ENCODE measurements at places on chromosomes 5 and 9.

- no peaks in the 10 kb centered on the region for H3K4me1 ChIP-seq
- H3K4me3 ChIP-seq = no peak overlapping the region
- no peaks in the 10 kb centered on the region for H3K27me3 ChIP-seq
Measured at GRCh38 chr9:88092797-88093331, 45.4 kb downstream of the SPATA31C2 start.

- DNase-seq = no peak
- no peak overlapping the region for H3K27ac ChIP-seq
- H3K36me3 ChIP-seq = no peaks in the 10 kb centered on the region
- H3K27me3 ChIP-seq = no peaks in the 10 kb centered on the region
Measured at GRCh38 chr5:160500786-160501779, 79.4 kb downstream of the PTTG1 start.

- DNase-seq = no peak
- no peaks in the 10 kb centered on the region for H3K36me3 ChIP-seq
- H3K27me3 ChIP-seq = no peaks in the 10 kb centered on the region
- no peak overlapping the region for H3K27ac ChIP-seq
- no peaks in the 10 kb centered on the region for H3K4me1 ChIP-seq
Measured at GRCh38 chr9:109341561-109341960, 20.7 kb upstream of the EPB41L4B start.

GRCh38 chr5:151047814-151048425 is 27.5 kb downstream of the GPX3 start:
- DNase-seq = no peak
- peak overlapping the region; percentile 6 for H3K27ac ChIP-seq
- H3K4me1 ChIP-seq = peaks cover 29% of the 10 kb centered on the region
- H3K27me3 ChIP-seq = no peaks in the 10 kb centered on the region
- peaks cover 34% of the 10 kb centered on the region for H3K36me3 ChIP-seq
- H3K4me3 ChIP-seq = no peak overlapping the region

DNA sequence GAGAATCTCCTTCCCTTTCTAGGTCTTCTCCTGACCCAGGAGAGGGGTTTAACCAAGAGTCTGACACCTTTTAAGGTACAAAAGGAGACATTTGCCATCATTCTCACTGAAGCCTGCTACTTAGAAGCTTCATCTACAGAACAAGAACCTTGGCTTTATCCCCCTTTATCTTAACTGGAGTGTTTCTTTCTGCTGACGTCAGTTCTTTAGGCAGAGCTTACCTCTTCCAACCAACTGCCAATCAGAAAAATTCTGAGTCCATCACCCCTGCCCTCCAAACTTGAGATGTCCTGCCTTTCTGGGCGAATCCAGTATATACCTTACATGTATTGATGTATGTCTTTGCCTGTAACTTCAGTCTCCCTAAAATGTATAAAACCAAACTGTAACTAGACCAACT is 37.2 kb downstream of the PLEKHG4B start:
- no peak for DNase-seq
- peaks cover 3% of the 10 kb centered on the region for H3K27me3 ChIP-seq
- no peaks in the 10 kb centered on the region for H3K4me1 ChIP-seq
- H3K4me3 ChIP-seq = no peak overlapping the region
- no peaks in the 10 kb centered on the region for H3K36me3 ChIP-seq
- no peak overlapping the region for H3K27ac ChIP-seq

DNA sequence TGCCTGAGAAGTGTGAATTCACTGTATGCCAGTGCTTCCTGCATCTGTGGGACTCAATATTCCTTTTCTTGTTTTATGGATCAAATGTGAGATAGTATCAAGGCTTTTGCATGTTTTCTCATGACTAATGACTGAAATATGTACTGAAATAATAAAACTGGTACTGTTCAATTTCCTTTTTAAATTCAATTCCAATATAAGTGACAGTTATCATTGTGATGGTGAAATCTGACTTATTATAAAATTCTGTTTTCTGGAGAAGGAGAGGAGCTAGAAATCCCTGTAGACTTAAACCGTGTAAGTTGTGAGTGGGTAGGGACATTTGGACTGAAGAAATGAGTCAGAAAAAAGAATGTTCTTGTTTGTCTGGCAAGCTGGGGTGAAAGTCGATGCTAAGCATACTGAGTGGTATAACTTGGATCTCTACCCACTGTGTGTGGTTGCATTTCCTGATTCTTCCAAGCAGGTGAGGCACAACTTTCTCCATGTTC is 245.2 kb downstream of the EFNA5 start:
- H3K27ac ChIP-seq = no peak overlapping the region
- DNase-seq = no peak
- H3K4me3 ChIP-seq = no peak overlapping the region
- H3K4me1 ChIP-seq = peaks cover 15% of the 10 kb centered on the region

- no peak overlapping the region for H3K4me3 ChIP-seq
- no peak for DNase-seq
- H3K4me1 ChIP-seq = no peaks in the 10 kb centered on the region
- H3K27me3 ChIP-seq = no peaks in the 10 kb centered on the region
- no peaks in the 10 kb centered on the region for H3K36me3 ChIP-seq
Measured at GRCh38 chr5:68657055-68657961, 436.5 kb upstream of the SLC30A5 start.

DNA sequence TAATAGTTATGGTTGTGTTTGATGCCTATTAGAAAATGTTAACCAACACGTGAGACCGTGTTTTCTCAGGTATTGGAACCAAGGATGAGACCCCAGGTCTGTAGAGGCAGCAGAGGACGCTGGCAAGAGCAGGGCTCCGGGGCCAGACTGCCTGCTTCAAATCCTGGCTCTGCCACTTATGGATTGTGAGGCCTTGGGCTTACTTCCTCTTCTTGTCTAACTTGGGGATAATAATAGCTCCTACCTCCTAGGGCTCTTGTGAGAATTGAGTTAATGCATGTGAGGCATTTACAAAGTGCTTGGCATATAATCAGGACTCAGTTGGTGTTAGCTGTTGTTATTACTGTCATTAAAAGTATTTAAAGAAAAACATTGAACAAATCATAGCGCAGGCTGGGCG is 85.5 kb upstream of the PITX1 start:
- H3K27ac ChIP-seq = no peak overlapping the region
- no peaks in the 10 kb centered on the region for H3K36me3 ChIP-seq
- H3K4me3 ChIP-seq = no peak overlapping the region
- no peaks in the 10 kb centered on the region for H3K27me3 ChIP-seq

DNA sequence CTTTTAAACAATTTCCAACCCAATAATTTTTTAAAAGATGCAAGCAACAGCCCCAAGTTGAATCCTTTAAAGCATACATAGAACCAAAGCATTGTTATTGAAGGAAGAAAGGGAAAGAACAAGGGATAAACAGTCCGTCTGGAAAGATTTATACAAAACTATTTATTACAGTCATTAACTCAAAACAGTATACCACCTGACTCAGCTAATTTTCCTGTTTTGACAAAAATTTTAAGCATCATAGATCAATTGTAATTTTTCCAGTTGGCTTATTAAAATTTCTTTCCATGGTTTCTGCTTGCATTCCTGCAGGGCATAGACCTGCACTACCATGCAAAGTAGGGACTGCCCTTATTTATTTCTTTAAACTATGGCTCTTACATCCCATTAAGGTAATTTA is 29.9 kb downstream of the AP3B1 start:
- H3K27me3 ChIP-seq = no peaks in the 10 kb centered on the region
- H3K36me3 ChIP-seq = no peaks in the 10 kb centered on the region
- no peak overlapping the region for H3K27ac ChIP-seq
- H3K4me3 ChIP-seq = no peak overlapping the region

DNA sequence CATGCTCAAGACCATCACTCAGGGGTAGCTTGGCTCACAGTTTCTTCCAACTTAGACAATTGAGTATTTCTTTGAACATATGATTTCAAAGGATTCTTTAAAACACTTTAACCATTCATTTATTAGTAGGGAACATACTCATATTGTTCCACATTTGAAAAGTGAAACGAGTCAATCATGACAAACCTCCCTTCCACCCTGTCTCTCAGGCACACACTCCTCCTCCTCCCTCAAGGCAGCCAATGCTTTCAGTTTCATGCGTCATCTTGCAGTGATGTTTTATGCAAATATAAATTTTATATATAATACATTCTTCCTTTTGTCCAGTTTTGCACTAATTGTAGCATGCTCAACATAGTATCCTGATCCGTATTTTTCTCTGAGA is 126.0 kb upstream of the BOD1 start:
- H3K36me3 ChIP-seq = no peaks in the 10 kb centered on the region
- no peak overlapping the region for H3K4me3 ChIP-seq
- H3K27ac ChIP-seq = no peak overlapping the region
- no peak for DNase-seq
- no peaks in the 10 kb centered on the region for H3K27me3 ChIP-seq

GRCh38 chr5:66406761-66407336 is 189.3 kb upstream of the MAST4 start:
- DNase-seq = no peak
- no peaks in the 10 kb centered on the region for H3K4me1 ChIP-seq
- no peaks in the 10 kb centered on the region for H3K27me3 ChIP-seq
- no peaks in the 10 kb centered on the region for H3K36me3 ChIP-seq

GRCh38 chr5:139797856-139798510 is 2.4 kb downstream of the PSD2 start:
- no peak for DNase-seq
- H3K27me3 ChIP-seq = peaks cover 8% of the 10 kb centered on the region
- H3K4me1 ChIP-seq = peaks cover 18% of the 10 kb centered on the region
- no peaks in the 10 kb centered on the region for H3K36me3 ChIP-seq

DNA sequence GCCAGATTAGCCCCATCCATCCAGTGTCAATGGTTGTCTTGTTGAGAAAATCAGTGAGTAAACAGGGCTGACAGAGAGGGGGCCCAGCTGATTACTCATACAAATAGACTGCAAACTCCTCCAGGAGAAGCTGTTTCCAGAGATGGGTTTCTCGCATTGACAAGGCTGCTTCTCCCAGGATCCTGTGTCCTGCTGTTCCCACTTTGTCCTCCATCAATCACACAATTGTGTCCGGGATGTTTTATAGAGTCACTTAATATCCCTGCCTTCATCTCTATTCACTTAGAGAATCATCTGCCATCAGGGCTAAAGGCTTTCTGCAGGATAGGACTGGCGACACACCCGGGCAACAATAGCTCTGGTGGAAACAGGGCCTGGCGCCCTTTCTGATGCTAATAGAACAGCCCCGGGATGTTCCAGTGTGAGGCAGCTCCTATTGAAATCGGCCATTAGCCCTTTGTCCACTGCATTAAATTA is 71.7 kb upstream of the TBCA start:
- no peaks in the 10 kb centered on the region for H3K27me3 ChIP-seq
- no peak overlapping the region for H3K27ac ChIP-seq
- H3K36me3 ChIP-seq = no peaks in the 10 kb centered on the region
- no peak overlapping the region for H3K4me3 ChIP-seq

DNA sequence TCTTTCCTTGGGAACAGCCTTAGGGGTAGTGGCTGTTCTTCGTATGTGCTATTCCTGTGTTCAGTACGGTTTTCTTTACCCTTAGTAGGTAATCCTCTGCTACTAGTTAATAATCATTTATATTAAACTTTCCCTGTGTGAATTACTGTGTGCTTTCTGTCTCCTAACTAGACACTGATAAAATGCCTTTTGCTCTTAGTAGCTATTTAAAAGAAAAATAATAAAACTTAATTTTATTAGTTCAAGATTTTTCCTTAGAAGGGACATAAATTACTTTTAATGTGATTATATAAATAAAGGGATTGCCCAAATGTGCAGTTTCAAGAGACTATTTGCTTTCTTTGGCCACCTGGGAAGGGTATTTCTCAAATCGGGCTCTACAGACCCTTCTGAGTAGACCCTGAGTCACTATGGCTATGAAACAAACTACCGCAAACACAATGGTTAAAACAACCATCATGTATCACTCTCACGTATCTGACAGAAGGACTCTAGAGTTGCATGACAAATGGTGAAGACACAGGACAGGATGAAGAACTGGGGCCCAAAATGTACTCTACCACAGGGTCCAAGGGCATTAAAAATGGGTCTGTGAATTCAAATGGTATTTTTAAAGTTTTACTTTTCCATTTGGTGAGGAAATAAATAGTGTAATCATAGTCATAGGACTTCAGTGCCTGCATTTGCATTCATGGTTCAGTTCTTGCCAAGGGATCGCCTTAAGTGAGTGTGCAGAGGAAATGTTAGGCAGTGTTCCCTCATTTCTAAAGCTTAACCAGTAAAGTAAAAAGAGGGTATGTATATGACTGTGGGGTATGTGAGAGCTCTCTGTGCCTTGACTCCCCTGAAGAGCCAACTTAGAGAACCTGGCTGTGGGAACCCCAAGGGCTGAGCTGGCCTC is 97.0 kb downstream of the TSSK1B start:
- H3K4me3 ChIP-seq = no peak overlapping the region
- no peaks in the 10 kb centered on the region for H3K4me1 ChIP-seq
- no peak overlapping the region for H3K27ac ChIP-seq
- no peaks in the 10 kb centered on the region for H3K36me3 ChIP-seq
- H3K27me3 ChIP-seq = no peaks in the 10 kb centered on the region

- no peaks in the 10 kb centered on the region for H3K4me1 ChIP-seq
- no peak overlapping the region for H3K27ac ChIP-seq
- H3K36me3 ChIP-seq = no peaks in the 10 kb centered on the region
- no peaks in the 10 kb centered on the region for H3K27me3 ChIP-seq
- no peak for DNase-seq
- H3K4me3 ChIP-seq = no peak overlapping the region
Measured at GRCh38 chr9:119697996-119698395, 328.8 kb upstream of the BRINP1 start.

GRCh38 chr5:108561416-108562204 is 179.7 kb upstream of the FBXL17 start:
- H3K4me3 ChIP-seq = no peak overlapping the region
- H3K36me3 ChIP-seq = no peaks in the 10 kb centered on the region
- H3K27ac ChIP-seq = no peak overlapping the region
- H3K27me3 ChIP-seq = no peaks in the 10 kb centered on the region
- DNase-seq = no peak
- H3K4me1 ChIP-seq = no peaks in the 10 kb centered on the region

GRCh38 chr9:85713897-85714296 is 27.9 kb downstream of the AGTPBP1 start:
- no peaks in the 10 kb centered on the region for H3K4me1 ChIP-seq
- no peak overlapping the region for H3K27ac ChIP-seq
- peaks cover 9% of the 10 kb centered on the region for H3K36me3 ChIP-seq

GRCh38 chr5:139105621-139106071 is 92.5 kb downstream of the SIL1 start:
- H3K36me3 ChIP-seq = no peaks in the 10 kb centered on the region
- peak overlapping the region; percentile 81 for H3K27ac ChIP-seq
- DNase-seq = no peak
- no peaks in the 10 kb centered on the region for H3K27me3 ChIP-seq
- H3K4me3 ChIP-seq = no peak overlapping the region
